ENCODE measurements at places on chromosomes 7 and 10.

DNA sequence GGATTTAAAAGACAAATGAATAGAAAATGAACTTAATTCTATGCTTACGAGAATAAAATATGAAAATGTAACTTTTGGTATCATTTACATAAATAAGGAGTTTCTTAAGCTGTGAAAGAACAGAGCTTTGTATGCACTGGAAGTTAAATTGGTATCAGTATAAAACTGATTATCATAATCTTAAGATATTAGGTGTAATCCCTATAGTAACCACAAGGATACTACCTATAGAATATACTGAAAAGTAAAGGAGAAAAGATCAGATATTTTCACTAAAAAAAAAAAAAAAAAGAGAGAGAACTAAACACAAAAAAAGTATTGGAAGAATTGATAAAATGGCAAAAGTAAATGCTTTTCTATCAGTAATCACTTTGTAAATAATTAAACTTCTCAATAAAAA is 100.1 kb downstream of the TWIST1 start:
- no peak for DNase-seq

GRCh38 chr7:1253681-1254181 is 21.1 kb downstream of the UNCX start:
- DNase-seq: no peak

- DNase-seq: no peak
Measured at GRCh38 chr7:91343420-91343960, 79.3 kb downstream of the FZD1 start.

DNA sequence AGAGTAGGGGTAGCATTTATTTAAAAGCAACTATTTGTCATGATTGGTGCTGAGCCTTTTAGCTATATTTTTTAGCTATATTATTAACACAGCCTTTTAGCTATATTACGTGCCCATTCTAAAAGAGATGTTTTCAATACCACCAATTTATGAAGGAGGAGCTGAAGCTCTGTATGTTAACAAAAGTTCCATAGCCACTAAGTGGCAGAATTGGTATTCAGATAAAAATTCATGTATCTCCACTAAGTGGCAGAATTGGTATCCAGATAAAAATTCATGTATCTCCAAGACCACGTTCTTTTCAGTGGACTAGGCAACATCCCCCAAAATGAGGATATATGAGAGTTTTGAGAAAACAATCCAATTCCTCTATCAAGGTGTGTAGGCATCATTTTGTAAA is 268.6 kb downstream of the HGF start:
- DNase-seq: no peak

- no peak for DNase-seq
Measured at GRCh38 chr7:78438433-78438832, 639.9 kb downstream of the PHTF2 start.

DNA sequence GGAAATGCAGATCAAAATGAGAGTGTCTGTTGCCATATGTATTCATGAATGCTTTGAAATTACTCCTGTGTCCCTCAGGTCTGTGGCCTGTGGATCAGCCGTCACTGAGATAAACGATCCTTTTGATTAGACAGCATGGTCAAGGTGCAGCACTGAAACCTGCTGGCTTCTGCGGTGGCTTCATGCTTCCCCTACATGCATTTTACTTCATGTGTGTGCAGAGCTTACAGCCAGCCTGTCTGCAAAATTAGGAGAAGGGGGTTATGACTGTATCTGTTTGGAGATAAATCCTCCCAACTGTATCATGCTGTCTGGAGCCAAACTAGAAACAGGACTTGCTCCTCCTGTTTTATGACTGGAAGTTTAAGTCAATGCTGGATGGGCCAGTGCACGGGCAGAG is 71.0 kb upstream of the PLPP4 start:
- no peak for DNase-seq

DNA sequence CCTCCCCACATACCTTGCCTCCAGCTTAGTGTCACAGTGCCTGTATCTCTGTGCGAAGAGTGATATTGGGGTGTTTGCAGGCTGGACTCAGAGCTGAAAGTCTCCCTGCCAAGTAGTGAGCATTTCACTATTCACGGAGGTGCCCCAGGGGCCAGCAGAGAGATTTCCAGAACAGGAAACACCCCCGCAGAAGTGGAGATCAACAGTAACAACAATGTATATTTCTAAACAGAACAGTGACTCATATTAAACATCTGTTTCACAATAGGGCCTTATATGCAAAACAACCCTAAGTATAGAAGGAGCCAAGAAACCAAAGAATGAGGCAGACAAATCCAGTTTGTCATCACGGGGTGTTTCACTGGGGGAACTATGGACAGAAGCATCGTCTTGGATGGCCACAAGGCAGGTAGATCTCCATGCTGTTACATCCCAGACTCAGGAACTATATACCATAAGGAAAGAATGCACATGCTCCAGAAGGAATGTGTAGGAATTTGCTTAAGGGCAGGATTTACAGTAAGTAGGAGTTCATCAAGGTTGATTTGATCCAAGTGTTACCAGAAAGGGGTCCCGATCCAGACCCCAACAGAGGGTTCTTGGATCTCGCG is 29.3 kb upstream of the CCL24 start:
- DNase-seq: peak; percentile 2

GRCh38 chr10:99620711-99621453 is 643 bp upstream of the SLC25A28 start:
- DNase-seq: peak; percentile 86

DNA sequence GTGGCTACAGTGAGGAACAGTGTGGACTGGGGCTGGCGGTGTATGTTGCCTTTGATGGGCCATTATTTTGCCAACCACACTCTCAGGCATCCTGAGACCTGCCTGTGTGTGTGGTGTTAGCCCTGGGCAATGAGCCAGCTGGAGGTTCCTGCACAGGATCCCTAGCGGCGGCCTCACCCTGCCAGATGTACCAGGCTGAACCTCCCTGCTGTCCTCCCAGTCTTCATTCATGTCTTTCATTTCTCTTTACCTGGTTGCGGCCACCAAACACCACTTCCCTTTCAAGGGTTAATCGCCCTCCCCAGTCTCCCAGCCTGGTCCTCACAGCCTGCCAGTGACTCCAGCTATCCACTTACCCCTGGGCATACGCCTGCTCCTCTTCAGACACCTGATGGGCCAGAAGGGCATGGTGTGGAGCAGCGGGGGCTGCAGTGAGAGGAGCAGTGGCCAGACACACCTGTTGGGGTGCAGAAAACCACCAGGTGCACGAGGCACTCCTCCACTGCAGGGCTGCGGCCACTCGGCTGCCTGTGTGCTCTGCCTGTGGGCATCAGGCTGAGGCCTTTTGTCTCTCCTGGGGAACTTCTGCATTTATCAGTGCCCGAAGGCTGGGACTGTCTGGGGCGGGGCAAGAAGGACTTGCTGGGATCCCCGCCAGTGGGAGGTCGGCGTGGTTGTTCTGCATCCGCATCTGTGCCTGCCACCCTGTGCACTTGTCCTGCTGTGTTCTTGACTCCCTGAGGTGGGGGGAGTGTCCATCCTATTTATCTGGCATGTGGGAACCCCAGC is 111.6 kb downstream of the ARHGAP22 start:
- DNase-seq: no peak

- no peak for DNase-seq
Measured at GRCh38 chr7:91942312-91942711, 1.6 kb downstream of the AKAP9 start.

DNA sequence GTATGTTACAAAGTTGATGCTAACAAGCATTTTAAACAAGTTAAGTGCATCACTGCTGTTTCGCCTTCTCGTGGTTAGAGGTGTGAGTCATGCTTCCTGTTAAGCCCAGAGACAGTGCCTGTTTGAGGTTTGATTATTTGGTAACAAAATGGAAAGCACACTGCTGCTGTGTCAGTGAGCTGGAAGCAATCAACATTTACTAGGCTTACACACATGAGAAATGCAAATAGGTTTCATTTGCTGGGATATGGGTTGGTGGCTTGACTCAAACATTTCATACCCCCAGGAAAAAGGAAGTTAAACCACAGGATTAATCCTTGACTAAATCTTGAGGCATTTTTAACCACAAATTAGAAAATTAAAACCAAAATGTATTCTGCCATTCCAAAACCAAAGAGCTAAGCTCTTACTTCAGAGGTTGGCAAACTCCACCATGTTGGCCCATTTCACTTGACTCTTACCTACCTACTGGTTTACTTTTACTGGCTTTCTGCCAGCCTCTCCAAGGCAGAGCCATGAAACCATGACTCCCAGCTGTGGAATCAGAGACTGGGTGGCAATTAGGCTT is 139.2 kb downstream of the ETV1 start:
- DNase-seq: peak; percentile 40

DNA sequence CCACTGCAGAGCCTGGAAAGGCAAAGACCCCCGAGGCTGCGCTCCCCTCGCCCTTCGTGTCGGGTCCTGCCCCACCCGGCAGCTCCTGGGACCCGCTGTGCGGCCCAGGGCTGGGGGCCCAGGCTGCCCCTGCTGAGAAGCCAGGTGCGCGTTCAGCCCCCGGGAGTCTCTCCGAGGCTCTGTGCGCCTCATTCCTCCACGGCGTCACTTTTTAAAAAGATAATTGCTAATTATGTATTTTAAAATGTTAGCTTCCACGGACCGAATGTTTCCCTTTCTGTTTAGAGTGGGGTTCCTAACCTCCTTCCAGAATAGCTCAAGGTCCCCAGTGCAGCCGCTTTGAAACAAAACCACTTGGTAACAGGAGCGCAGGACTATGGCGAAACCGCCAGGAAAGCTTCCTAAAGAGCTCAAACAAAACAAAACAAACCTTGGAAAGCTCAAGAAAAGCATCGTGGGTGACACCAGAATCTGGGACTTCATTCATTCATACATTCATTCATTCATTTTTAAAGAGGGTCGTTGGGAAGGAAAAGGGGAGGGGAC is 45.6 kb downstream of the PDIA4 start:
- no peak for DNase-seq

DNA sequence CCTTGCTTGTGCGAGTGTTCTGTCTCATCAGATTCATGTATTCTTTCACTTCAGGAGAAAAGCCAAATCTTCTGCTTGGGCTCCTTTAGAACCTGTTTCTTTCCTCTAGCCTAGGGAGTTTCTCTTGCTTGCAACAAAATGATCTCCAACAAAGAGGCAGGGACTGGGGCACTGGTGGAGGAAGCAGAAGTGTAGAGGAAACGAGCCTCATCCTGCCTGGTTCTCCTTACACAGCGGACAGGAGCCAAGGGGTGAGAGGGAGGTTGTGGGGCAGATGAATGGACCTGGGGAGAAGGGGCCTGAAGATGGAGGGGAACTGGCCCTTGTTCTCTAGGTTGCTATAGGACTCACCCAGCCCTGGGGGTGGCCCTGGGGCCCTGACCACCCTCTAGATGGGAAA is 141.1 kb downstream of the PKD1L1 start:
- no peak for DNase-seq

GRCh38 chr10:119199231-119199992 is 8.0 kb upstream of the GRK5 start:
- DNase-seq: no peak

DNA sequence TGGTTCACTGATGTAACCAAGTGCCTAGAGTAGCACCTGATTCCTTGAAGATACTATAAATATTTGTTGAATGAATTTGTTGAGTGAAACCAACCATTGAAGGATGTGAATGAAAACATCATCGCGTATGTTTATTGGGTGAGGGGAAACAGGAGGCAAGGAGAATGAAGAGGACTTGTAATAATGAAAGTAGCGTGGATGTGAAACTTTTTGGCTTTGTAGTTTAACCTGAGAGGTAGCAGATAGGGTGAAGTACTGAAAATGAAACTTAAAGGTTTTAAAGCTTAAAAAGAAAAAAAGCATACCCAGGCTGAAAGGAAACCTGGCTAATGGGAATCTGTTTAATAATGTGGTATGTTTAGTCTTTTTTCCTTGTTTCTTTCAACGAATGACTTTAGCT is 5.2 kb downstream of the CCNY start:
- no peak for DNase-seq

- DNase-seq: no peak
Measured at GRCh38 chr7:37267251-37267650, 181.4 kb downstream of the ELMO1 start.

- no peak for DNase-seq
Measured at GRCh38 chr7:159211540-159212182, 67.0 kb upstream of the VIPR2 start.

DNA sequence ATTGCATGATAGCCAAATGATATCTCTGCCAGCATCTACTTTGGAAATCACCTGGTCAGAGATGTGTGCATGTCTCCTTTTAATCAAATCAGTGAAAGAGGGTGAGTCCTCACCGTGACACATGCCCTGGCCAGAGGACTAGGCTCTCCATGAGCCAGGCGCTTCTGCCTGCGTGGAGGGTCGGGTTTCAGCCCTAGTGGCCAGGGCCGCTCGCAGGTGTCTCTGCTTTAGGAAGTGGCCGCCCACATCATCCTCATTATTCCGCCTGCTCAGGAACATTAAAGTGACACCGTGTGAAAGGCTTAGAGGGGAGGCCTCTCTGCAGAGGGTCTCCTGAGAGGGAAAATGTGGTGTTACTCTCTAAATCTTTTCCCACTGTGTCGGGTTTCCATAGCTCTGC is 173.6 kb upstream of the PRKCQ start:
- DNase-seq: no peak

- no peak for DNase-seq
Measured at GRCh38 chr7:93382362-93382761, 150.2 kb downstream of the VPS50 start.

DNA sequence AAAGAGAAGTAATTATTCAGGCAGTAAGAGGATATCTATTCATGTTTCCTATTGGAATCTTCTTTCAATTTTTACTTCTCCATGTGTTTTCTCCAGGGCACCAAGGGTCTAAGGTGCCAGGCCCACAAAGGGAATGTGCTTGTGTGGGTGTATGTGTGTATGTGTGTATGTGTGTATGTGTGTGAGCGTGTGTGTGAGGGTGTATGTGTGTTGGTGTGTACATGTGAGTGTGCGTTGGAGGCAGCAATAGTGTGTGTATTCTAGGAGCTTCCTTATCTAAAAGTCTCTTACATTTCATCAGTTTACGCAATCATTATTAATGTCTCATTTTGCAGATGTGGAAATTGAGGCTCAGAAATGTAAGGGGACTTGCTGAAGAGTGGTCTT is 28.3 kb downstream of the RAMP3 start:
- DNase-seq: no peak

- DNase-seq: no peak
Measured at GRCh38 chr10:116237260-116237659, 35.7 kb downstream of the GFRA1 start.

GRCh38 chr7:64628192-64628591 is 37.7 kb upstream of the ZNF107 start:
- DNase-seq: no peak

DNA sequence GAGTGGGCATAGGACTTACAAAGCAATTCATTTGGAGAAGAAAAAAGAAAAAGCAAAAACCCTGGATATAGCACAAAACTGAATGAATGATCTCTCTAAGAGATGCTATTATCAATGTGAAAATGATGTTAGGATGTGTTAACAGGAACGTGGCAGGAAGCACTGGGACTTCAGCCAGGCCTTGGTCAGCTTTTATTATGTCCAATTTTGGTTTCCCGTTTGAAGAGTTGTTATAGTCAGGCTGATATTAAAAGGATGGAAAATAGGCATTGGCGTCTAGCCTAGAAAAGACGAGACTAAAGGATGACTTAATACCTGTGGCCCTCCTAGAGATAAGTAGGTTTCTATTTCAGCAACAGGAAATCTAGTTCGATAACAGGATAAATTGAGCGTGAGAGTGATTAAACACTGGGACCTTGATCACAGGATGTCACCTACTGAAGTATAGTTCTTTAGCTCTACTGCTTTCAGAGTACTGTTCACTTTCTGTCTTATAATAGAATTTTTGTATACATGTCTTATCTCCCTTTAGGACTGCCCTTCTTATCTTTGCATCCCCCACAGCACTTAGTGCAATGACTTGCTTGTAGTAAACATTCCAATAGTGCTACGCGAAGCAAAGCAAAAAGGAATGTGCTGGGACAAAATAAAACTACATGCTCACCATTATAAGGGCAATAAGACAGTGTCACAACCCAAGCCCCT is 99.8 kb upstream of the AGBL3 start:
- no peak for DNase-seq
